ENCODE measurements at places on chromosomes 1 and 21.

GRCh38 chr1:6672558-6672957, 29.1 kb downstream of the DNAJC11 start:
- no peaks in the 10 kb centered on the region for H3K27me3 ChIP-seq
- no peak overlapping the region for H3K4me3 ChIP-seq
- DNase-seq = no peak
- no peaks in the 10 kb centered on the region for H3K36me3 ChIP-seq
- no peaks in the 10 kb centered on the region for H3K4me1 ChIP-seq

- H3K27me3 ChIP-seq = no peaks in the 10 kb centered on the region
- no peaks in the 10 kb centered on the region for H3K36me3 ChIP-seq
- DNase-seq = peak; percentile 84
Measured at GRCh38 chr1:93447481-93448291, at the start of gene FNBP1L. TSS of gene FNBP1L (plus strand) at chr1:93448118. CDS start at chr1:93448282, 164 bp downstream.

DNA sequence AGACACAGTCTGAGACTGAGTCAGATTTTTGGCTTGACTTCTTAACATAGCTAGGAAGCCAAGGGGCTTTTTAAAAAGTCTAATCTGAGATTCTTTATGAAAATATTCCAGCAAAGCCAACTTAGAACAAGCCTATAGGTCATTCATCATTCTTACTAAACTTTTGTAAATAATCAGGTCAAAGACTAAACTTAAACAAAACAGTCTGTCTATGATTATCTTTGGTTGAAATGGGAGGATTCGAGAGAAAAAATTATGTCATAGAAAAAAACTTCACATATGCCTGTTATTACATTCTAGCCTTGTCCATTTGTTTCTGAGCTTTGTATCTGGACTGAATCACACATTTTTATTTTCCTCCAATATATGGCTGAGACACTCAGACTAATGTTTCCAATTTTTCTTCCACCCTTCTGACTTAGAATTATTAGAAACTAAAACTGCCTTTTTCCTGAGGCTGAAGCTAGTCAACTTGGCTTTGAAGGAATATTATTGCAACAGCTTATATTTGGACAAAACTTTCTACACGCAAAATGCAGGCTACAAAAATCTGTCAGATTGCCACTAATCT, 83.3 kb downstream of the ETS2 start:
- H3K27me3 ChIP-seq = no peaks in the 10 kb centered on the region
- H3K27ac ChIP-seq = peak overlapping the region; percentile 61
- H3K4me1 ChIP-seq = no peaks in the 10 kb centered on the region
- no peaks in the 10 kb centered on the region for H3K36me3 ChIP-seq
- no peak overlapping the region for H3K4me3 ChIP-seq
- DNase-seq = no peak

DNA sequence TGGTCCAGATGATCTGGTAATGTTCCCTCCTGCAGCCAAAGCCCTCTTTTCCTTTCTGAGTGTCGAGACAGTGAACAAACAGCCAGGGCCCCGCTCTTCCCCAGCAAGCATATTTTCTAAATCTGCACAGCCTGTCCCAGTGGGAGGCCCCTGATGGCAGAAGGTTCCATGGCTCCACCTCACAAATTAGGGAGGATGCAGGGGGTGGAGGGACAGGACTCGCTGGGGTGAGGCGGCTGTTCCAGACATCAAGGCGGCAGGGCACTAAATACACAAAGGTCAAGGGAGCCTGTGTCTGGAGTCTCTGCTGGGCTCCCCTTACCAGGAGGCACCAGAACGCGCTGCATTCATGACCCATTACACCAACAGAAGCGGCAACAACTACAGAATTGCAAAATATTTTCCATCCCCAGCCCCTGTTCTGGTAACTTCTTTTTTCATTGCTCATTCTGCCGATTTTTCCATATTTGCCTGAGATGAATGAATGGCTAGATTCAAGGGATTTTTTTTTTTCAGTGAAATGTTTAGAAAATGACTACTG, 27.0 kb upstream of the PRELP start:
- peak overlapping the region; percentile 61 for H3K27ac ChIP-seq
- H3K27me3 ChIP-seq = no peaks in the 10 kb centered on the region
- H3K4me1 ChIP-seq = no peaks in the 10 kb centered on the region
- no peak for DNase-seq

DNA sequence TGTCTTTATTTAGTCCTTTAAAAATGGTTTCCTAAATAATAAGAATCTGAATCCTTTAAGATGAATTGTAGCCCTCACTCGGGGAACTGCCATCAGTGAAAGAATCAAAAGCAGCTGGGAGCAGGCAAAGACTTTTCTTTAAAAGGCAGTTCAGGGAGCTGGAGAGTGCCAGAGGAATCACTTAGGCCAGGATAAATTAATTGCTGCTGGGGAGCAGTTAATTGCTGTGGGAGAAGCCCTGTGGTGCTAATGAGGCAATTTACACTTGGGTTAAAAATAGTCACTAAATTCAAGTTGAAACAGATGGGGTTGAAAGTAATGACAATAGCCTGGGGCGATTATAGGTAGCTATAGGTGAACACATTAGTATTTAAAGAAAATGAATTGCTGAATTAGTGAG, 38.7 kb upstream of the COL24A1 start:
- H3K4me3 ChIP-seq = no peak overlapping the region
- H3K27me3 ChIP-seq = no peaks in the 10 kb centered on the region
- H3K36me3 ChIP-seq = no peaks in the 10 kb centered on the region
- no peak overlapping the region for H3K27ac ChIP-seq
- H3K4me1 ChIP-seq = no peaks in the 10 kb centered on the region

DNA sequence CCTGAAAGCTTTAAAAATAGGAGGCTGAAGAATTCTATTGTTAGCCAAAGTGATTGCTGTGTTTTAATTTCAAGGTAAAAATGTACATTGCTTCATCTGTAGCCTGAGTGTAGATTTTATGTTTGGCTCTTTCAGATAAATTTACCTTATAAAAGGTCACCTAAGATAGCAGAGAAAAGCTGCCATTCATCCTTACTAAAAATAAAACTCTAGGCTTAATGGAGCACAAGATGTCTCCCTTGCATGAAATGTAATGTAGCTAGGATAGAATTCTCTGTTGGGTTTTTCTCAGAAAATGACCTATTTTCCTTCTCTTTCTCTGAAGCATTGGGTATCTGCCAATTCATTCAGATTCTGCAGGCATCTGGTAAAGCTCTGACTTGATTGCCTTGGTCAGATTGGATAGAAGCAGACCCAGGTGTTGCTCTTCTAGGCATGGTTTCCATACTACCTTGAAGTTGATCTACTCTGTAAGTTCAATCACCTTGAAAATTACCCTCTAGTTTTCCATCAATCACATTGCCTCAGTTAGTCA, 176.6 kb upstream of the GORAB start:
- no peak overlapping the region for H3K4me3 ChIP-seq
- H3K27ac ChIP-seq = no peak overlapping the region
- H3K4me1 ChIP-seq = no peaks in the 10 kb centered on the region
- no peak for DNase-seq
- no peaks in the 10 kb centered on the region for H3K36me3 ChIP-seq

- DNase-seq = peak; percentile 13
- no peaks in the 10 kb centered on the region for H3K27me3 ChIP-seq
- no peaks in the 10 kb centered on the region for H3K36me3 ChIP-seq
- peaks cover 4% of the 10 kb centered on the region for H3K4me1 ChIP-seq
- no peak overlapping the region for H3K4me3 ChIP-seq
Measured at GRCh38 chr1:56081173-56081572, 498.2 kb downstream of the PLPP3 start.

DNA sequence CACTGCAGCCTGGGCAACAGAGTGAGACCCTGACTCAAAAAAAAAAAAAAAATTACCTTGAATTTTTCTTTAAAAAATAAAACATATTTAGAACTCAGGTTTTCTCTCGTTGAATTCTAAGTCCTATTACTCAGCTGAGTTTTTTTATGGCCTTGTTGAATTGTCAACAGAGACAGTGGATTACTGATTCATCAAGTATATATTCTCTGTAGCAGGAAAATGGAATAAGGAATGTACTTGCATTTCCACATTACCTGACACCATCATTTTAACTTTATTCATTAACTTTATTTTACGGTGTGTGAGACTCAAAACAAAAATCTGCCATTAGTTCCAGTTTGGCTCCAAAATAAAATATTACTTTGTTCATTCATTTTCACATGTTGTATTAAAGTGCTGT, 53.8 kb upstream of the APP start:
- H3K27me3 ChIP-seq = no peaks in the 10 kb centered on the region
- no peak overlapping the region for H3K27ac ChIP-seq
- peaks cover 7% of the 10 kb centered on the region for H3K4me1 ChIP-seq
- no peak overlapping the region for H3K4me3 ChIP-seq

GRCh38 chr1:48196237-48196636, 26.3 kb upstream of the SLC5A9 start:
- H3K36me3 ChIP-seq = no peaks in the 10 kb centered on the region
- no peak overlapping the region for H3K4me3 ChIP-seq
- peaks cover 4% of the 10 kb centered on the region for H3K27me3 ChIP-seq
- no peaks in the 10 kb centered on the region for H3K4me1 ChIP-seq
- DNase-seq = no peak

- H3K27ac ChIP-seq = no peak overlapping the region
- no peaks in the 10 kb centered on the region for H3K27me3 ChIP-seq
- H3K36me3 ChIP-seq = no peaks in the 10 kb centered on the region
Measured at GRCh38 chr1:115890580-115890979, 49.7 kb upstream of the NHLH2 start.

DNA sequence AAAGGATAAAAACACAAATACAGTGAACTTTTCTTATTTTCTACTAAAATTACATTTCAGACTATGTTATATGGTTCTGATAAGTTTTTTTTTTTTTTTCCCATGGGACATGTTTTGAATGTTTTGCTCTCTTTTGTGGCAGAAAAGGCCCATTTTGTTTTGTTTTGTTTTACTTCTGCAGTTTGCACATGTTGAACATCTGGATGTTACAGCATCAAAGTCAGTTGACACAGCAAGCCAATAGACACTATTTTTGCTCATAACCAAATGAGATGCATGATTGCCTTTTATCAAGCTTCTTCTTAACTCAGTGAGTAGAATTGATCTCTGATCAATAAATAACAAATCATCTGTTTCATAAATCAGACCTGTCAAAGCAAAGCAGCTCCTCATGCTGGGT, 904.2 kb downstream of the ADGRL2 start:
- DNase-seq = no peak
- no peaks in the 10 kb centered on the region for H3K4me1 ChIP-seq
- no peaks in the 10 kb centered on the region for H3K27me3 ChIP-seq
- H3K36me3 ChIP-seq = no peaks in the 10 kb centered on the region

DNA sequence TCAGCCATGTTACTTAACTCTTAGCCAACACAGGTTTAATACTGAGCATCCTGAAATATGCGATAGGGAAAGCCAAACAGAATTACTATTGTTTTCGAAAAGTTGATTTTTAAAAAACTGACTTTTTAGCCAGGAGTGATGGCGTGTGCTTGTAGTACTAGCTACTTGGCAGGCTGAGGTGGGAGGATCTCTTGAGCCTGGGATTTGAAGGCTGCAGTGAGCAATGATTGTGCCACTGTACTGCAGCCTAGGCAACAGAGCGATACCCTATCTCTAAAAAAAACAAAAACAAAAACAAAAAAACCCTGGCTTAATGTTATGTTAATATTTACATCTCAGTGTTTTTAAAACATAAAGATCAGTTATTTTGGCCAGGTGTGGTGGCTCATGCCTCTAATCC, 16.7 kb downstream of the NMNAT1 start:
- no peak for DNase-seq
- H3K4me1 ChIP-seq = no peaks in the 10 kb centered on the region
- no peak overlapping the region for H3K4me3 ChIP-seq
- no peaks in the 10 kb centered on the region for H3K36me3 ChIP-seq

- H3K27ac ChIP-seq = no peak overlapping the region
- no peaks in the 10 kb centered on the region for H3K27me3 ChIP-seq
- no peaks in the 10 kb centered on the region for H3K4me1 ChIP-seq
Measured at GRCh38 chr1:112807117-112807516, 92.0 kb upstream of the PPM1J start.

DNA sequence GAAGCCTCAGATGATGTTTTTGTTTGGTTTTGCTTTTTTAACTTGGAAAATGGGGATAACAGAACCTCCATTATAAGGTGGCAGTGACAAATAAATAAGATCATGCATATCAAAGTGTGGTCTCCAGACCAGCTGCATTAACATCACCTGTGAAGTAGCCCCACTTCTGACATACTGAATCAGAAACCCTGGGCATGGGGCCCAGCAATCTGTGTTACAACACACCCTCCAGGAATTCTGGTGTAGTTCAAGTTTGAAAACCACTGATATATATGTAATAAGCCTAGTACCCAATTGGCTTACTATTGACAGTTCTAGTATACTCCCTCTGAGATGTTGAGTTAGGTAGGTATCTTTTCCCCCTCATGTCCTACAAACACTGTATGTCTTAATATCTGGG, 24.1 kb upstream of the RNF19B start:
- peak overlapping the region; percentile 62 for H3K27ac ChIP-seq
- H3K36me3 ChIP-seq = no peaks in the 10 kb centered on the region
- H3K4me3 ChIP-seq = no peak overlapping the region
- no peak for DNase-seq
- peaks cover 11% of the 10 kb centered on the region for H3K4me1 ChIP-seq
- H3K27me3 ChIP-seq = no peaks in the 10 kb centered on the region

GRCh38 chr1:201949491-201949890, 3.1 kb upstream of the LMOD1 start:
- peak overlapping the region; percentile 14 for H3K27ac ChIP-seq
- no peaks in the 10 kb centered on the region for H3K36me3 ChIP-seq
- no peak for DNase-seq
- H3K4me1 ChIP-seq = peaks cover 2% of the 10 kb centered on the region
- peaks cover 30% of the 10 kb centered on the region for H3K27me3 ChIP-seq
- H3K4me3 ChIP-seq = no peak overlapping the region

DNA sequence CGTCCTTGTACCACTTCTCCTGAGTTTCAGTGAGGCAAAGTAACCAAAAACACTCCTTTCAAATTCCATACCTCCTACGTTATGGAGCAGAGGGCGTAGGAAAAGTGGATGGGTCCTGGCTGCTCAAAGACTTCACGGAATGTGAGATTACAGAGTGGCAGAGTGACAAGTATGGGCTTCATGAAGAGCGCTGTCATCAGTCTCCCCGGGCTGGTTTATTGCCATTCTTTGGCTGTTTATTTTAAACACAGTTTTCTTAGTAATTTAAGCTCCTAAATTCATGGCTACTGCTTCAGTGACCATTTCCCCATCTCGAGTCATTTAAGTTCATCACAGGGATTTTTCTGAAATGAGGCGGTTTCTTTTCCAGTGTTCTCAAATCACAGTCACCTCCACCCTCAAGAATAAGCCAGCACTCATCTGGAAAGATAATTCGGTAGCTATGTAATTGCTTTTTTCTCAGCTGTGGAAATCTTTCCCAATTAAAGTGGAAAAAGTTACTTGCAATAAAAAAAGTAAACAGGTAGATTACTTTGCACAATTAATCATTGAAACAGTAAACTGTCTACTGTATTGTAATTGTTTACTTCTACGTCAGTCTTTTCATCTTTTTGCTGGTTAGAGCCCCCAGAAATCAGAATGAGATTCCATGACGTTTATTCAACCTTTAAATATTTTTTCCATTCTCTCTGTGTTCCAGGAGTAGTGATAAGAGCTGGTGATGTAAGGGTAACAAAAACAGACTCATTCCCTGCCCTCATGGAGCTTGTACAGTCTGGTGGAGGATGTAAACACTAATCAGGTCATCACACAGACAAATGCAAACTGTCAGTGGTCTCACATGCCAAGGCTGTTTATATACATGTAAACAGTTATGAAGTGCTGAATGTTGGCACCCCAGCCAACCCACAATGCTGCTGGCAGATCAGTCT, 3.0 kb upstream of the SMYD2 start:
- peaks cover 7% of the 10 kb centered on the region for H3K4me1 ChIP-seq
- no peaks in the 10 kb centered on the region for H3K36me3 ChIP-seq
- DNase-seq = no peak
- H3K4me3 ChIP-seq = no peak overlapping the region
- H3K27me3 ChIP-seq = no peaks in the 10 kb centered on the region
- H3K27ac ChIP-seq = no peak overlapping the region

GRCh38 chr1:67535474-67535873, 105.3 kb upstream of the SERBP1 start:
- H3K4me3 ChIP-seq = no peak overlapping the region
- H3K4me1 ChIP-seq = peaks cover 30% of the 10 kb centered on the region
- no peaks in the 10 kb centered on the region for H3K27me3 ChIP-seq
- H3K27ac ChIP-seq = no peak overlapping the region
- H3K36me3 ChIP-seq = no peaks in the 10 kb centered on the region
- DNase-seq = peak; percentile 89

Data from transverse colon (tissue), 4 donors.